ENCODE measurements at places on chromosomes 3 and 15.
A peak's percentile ranks its signal among the peaks of the same experiment; 100 is the strongest.

GRCh38 chr3:37824090-37824953, 37.4 kb upstream of the CTDSPL start:
- no peak for DNase-seq

DNA sequence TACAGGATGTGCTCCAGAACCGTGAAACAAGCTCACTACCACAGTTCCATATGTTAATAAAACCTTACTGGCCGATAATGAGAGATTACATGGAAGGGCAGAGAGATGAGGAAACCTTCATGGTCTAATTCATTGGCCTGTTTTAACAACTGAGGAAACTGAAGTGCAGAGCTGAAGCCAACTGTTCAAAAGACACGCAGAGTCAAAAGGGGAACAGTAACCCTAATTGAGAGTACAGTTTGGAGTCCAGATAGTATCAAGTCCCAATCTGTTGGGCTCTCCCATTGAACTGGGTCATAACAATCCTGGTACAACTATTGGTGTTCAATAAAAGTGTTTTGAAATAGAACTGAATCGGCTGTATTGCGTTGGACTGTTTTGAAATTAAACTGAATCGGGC, 69.6 kb downstream of the SLC12A8 start:
- DNase-seq: no peak

DNA sequence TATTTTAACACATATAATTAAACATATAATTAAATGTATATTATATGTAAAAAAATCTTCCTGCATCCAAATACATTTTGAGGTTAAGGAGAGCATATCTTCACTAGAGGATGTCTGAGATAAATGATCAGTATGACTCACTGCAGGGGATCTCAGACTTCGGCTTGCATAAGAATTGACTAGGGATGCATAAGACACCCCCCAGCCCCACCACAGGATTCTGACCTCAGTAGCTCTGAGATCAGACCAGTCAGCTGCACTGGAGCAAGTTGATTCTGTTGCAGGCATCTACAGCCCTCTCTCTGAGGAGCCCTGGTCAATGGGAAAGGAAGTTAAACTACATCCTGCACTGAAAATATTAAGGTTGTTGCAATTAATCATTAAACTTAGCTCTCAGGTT, 29.0 kb upstream of the TBC1D21 start:
- DNase-seq: no peak

DNA sequence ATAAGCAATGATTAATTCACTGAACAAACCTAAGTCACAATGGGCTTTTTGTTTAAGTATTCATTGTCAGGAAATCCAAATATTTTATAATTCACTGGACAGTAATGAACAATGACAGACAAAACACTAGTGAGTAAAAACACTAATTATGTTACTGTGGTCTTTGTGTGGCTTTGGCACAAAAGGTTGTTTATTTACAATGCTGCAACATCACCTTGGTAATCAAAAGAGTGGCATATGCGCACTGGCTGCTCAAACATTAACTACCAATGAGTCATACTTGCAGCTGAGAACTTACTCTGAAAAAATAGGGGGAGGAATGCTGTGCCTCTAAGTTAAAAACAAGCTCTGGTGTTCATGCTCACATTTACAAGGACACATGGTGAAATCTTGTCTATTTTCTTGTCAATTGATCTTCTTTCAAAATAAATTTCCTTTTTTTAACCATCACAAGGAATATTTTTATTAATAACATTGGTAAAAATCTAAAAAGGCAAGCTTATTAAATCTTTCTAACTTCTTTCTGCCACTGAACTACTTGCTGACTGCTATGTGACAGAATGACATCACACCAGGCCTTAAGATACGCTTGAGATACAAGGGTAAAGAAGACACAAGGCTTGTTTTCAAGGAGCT, 85.2 kb upstream of the PPIB start:
- no peak for DNase-seq

- no peak for DNase-seq
Measured at GRCh38 chr15:76776480-76776879, 128.7 kb downstream of the SCAPER start.

GRCh38 chr15:34791701-34792100, 3.6 kb downstream of the ACTC1 start:
- no peak for DNase-seq

- DNase-seq: no peak
Measured at GRCh38 chr15:89852342-89852995, 37.8 kb upstream of the ANPEP start.

GRCh38 chr3:111802700-111803099, 56.4 kb upstream of the PHLDB2 start:
- DNase-seq: no peak

GRCh38 chr15:98673133-98673532, 24.8 kb downstream of the IGF1R start:
- no peak for DNase-seq

- DNase-seq: no peak
Measured at GRCh38 chr15:48002767-48003166, 118.0 kb upstream of the SLC24A5 start.

DNA sequence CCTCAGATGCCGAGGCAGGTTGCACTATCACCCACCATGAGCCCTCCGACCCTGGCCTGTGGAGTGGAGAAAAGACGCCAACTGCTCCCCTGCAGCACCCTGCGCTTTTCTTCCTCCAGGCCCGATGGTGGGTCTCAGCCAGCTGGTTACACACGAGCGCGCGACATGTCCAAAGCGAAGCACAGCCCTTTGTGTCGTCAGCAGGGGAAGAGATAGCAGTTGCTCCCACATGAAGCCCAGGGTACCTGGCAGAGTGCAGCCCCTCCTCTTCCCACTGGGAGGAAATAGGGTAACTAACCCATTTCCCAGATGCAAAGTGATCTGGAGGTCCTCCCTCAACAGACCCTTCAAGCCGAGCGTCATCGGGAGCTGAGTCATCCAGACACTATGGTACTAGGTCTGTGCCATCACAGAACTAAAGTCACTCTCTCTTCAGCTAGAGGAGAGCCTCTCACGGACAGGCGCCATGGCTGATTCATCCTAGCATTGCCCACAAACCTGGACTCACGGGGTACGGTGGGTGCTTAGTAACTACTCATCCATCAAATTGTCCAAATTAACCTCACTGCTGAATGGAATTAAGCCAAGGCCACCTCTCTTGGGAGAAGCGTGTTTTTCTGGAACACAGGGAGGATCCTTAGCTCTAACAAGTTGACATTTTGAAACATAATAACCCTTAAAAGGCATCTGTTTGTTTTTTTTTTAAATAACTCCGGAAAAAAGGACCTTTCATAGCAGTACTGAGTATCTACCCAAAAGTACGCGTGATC, 45.2 kb upstream of the BDH1 start:
- DNase-seq: no peak

DNA sequence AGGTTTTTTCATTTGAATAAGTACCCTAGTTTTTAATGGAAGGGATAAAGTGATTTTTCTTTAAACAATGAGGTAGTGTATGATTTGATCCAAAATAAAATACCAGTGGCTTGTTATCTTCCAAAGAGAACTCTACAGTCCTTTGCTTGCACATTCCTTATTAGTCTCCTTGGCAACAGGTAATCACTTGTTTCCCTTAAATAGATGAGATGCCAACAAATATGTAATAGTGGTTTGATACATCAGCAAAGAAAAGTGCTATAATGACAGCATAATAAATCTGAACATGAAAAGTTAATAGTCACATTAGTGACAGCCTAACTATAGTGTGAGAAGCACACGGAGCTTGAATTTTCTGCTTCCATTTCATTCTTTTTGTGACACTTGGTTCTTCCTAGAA, 360.2 kb downstream of the ZNF385D start:
- DNase-seq: no peak

GRCh38 chr15:70409388-70409787, 311.7 kb upstream of the TLE3 start:
- DNase-seq: no peak

- no peak for DNase-seq
Measured at GRCh38 chr3:122572940-122573412, 4.5 kb upstream of the PARP15 start.

DNA sequence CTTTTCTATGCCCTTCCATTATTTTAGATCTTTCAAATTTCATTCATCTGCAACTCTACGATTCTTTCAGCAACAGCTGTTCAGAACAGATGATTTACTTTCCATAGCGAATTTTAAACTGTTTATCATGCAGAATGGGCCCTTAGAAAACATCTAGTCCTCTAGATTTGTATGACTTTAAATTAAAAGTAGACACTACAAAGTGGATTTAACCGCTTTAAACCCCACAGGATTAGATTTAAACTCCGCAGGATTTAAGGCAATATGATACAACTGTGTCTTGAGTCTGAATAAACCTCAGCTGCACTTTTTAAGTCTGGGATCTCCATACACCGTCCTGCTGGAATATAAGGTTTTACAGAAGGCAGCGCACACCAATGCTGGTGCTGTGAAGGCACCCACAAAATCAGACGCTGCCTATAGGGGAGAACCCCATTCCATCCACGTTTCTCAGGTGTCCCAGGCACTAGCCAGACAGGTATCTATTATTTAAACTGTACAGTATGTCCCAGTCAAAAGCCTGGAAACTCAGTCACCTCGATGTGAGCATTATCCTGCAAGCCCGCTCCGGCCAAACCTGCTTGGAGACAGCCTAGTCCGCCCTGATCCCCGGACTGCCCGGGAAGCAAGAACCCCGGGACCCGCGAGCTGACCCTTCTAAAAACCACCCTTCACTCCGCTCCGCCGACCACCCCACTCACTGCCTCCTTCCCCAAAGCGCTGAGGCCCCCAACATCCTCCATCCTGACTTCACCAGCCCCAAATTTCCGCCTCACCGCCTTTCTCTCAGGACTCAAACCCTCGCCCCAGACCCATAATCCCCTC, 768 bp downstream of the ANO10 start:
- no peak for DNase-seq

- DNase-seq: no peak
Measured at GRCh38 chr3:188433521-188434150, 279.7 kb downstream of the LPP start.

- DNase-seq: no peak
Measured at GRCh38 chr15:77386626-77387025, 33.3 kb downstream of the PEAK1 start.

- no peak for DNase-seq
Measured at GRCh38 chr3:112822064-112823055, 24.3 kb downstream of the CD200R1L start.

DNA sequence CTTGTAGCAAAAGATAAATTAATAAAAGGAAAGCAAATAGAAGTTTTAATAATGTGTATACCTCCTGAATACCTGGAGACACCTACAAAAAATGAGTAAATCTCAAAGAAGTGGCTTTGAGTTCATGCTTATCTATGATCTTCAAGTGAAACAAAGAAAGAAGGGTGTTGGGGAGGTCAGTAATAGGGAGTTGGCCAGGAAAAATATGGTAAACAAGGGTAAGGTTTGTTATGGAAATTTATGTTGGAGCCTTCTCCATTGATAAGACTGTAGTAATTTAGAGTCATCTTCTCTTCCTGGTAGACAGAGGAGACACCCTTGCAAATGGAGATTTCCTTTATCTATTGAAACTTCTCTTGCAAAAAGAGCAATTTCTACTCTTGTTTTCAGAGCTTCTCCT, 6.6 kb upstream of the CCR8 start:
- DNase-seq: no peak

- no peak for DNase-seq
Measured at GRCh38 chr15:65577129-65577996, 33.6 kb downstream of the INTS14 start.

DNA sequence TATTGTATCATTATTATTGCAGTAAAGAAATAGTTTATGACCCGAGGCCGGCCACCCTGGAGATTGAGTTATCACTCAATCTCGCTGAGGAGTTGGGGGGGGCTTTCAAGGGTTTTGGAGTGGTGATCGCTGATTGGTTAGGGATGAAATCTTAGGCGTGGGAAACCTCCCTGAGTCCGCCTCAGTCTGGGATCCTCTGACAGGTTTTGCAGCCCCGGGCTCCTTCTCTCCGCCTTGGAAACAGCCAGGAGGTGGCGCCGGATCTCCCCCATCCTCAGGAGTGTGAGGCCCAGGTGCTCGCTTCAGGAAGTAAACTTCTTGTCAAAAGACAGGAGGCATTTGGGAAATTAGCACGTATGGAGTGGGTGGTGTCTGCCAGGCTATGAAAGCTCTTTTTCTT, 41.1 kb upstream of the SEC61A1 start:
- DNase-seq: peak; percentile 94

DNA sequence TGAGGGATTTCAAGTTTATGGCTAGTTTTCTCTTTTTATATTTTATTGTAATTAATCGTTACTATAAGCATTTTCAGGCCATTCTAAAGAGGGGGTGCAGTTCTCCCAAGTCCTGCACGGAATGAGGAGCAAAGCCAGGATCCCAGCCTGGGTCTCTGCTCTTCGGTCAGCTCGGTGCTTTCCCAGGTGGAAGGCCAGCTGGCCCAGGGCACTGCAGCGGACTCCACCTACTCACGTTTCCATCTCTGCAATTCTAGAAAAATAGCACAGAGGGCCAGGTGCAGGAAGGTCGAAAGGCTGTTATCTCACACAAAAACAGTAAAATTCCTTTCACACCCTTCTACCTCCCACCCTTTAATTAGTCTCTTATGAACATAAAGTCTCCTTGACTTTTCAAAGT, 59.5 kb upstream of the HES1 start:
- DNase-seq: no peak

DNA sequence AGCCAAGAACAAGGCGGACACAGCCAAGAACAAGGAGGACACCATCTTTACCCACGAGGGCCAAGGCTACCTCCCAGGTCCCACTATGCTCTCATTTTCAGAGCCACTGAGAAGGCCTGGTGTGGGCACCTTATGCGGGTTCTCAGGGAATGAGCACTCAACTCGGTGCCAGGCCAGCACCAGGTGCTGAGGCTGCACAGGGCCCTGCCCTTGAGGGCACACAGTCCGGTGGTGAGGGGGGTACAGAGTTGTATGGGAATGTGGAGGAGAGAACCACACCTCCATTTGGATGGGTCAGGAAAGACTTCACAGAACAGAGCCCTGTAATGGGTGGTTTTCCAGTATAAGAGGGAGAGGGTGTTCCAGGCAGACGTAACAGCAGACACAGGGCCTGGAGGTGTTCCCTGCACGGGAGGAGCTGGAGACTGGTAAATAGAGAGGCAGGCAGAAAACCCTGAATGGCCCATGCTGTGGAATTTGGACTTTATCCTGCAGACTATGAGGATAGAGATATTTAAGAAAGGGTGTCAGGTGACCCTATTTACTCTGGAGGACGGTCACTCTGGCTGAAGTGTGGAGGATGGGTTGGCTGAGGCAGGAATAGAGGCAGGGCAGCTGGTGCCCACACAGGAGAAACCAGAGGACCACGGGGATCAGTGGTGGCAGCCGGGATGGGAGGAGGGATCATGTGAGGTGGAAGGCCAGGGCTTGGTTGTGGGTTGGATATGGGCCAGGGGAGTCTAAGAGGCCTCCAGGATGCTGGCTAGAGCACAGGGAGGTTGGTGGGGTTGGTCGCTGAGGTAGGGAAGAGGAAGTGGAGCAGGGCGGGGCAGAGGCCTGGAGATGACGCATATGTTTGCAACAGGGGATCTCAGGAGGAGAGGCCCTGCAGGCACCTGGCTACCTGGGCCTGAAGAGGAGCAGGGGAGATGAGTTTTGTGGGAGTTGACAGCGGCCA, 34.6 kb downstream of the CRABP1 start:
- DNase-seq: no peak

All from DMS79 treated with DMSO at 0.1 percent for 48 hours (cell line).